ENCODE measurements at places on chromosomes 2 and 18.

- DNase-seq: no peak
Measured at GRCh38 chr2:352696-353095, 64.8 kb upstream of the ALKAL2 start.

DNA sequence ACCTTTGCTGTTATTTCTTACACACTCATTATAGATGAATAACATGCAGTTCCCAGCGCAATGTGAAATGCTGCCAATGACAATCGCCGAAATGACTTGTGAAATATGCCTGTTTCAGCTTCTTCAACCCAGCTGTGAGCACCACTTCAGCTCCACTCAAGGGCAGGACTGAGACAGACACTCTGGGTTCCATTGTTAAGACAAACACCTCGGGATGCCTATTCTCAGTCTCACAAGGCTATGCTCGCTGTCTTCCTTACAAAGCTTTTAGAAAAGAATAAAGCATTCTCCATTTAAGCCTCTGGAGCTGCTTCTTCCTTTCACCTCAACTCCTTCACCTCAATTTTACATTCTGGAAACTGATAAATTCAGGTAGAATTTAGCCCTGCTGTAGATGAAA is 4.2 kb downstream of the CBLN2 start:
- no peak for DNase-seq

DNA sequence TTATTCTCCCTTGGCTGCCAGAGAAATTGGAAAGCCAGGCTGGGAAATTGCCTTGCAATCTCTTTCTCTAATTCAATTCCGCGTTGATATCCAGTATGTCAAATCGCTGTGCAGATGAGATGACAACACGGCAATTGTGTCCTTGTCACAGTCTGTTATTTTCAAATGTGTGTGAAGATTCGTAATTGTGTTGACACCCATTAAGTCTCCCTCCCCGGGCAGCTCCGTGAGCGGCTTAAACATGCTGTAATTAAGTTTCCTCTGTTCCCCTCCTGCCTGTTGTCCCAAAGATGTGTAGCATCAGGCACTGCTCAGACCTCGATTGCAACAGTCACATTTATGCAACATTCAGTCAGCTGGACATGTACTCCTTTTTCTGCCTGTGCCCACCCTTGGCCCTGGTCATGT is 209.5 kb downstream of the LPIN1 start:
- peak; percentile 15 for DNase-seq

DNA sequence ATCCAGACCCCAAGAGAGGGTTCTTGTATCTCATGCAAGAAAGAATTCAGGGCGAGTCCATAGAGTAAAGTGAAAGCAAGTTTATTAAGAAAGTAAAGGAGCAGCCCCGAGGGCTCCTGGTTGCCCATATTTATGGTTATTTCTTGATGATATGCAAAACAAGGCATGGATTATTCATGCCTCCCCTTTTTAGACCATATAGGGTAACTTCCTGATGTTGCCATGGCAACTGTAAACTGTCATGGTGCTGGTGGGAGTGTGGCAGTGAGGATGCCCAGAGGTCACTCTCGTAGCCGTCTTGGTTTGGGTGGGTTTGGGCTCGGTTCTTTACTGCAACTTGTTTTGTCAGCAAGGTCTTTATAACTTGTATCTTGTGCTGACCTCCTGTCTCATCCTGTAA is 750.2 kb upstream of the FANCL start:
- DNase-seq: no peak

All from NCI-H2081 (cell line).